HTR-8/SVneo (cell line): ENCODE measurements at places on chromosomes 2 and 18.
A peak's percentile ranks its signal among the peaks of the same experiment; 100 is the strongest.

GRCh38 chr2:198165289-198165688 is 360.9 kb downstream of the PLCL1 start:
- no peak for DNase-seq

- no peak for DNase-seq
Observed at GRCh38 chr2:235066490-235066889, 114.7 kb downstream of the SH3BP4 start.

GRCh38 chr2:130836501-130837174 is at the start of gene ARHGEF4:
Gene ARHGEF4, plus strand, starts transcription at chr2:130836914. Its CDS starts 40 bp downstream, at chr2:130836954.
- peak; percentile 62 for DNase-seq

DNA sequence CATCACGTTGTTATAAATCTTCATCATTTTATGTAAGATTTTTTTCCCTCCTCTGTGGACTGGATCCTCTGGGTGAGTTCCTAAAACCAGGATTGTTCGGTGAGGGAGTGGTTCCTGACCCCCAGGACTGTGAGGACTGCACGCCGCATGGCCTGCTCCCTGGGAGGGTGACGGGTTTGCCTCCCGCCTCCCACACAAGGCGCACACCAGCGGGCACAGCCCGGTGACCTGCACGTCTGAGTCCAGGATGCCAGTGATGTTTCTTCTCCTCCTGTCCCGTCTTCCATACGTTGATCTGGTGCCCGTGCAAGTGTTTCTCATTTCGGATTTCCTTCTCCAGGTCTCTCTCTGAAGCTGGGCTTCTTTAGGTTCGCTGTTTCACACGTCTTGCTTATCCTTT is 27.1 kb downstream of the CTDP1 start:
- no peak for DNase-seq

DNA sequence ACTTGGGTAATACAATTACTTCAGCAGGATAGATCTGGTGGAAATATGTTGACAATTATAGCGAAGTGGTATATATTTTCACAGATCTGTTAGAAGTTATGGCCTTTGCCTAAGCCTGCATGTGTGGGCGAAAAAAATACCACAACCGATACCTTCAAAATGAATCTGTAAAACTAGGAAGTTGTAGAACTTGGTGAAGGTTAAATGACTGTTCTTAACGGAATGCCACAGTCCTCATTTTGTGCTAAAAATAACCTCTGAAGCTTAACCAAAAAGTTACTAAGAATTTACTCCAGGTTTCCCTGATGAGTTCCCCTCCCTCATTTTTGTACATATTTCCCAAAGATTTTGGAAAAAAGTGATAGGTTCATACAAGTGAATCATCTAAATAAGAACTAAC is 550.7 kb downstream of the THSD7B start:
- no peak for DNase-seq

GRCh38 chr2:95149397-95149984 is 10.2 kb downstream of the ZNF514 start:
- no peak for DNase-seq

DNA sequence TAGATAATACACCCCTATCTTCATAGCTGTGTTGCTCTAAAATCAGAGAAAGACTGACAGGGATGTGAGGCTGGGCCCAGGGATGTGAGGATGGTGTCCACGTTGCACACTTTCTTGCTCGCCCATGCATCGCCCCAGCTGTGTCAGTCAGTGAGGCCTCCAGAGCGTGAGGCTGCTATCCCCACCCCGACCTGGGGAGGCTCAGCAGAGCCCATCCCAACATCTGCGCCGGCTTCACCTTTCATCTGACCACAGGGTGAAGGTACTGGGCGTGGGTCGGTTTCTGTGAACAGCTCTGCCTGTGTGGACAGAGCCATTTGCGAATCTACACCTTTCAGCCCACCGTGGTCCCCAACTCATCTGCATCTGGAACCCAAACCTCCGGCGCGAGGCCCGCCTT is 255.7 kb downstream of the HDAC4 start:
- no peak for DNase-seq

GRCh38 chr2:239594019-239594771 is 193.4 kb upstream of the HDAC4 start:
- no peak for DNase-seq

GRCh38 chr2:190837420-190837819 is 43.2 kb upstream of the GLS start:
- DNase-seq, result no peak

GRCh38 chr2:164287056-164287455 is 334.2 kb downstream of the GRB14 start:
- no peak for DNase-seq

GRCh38 chr2:11438555-11439080 is 27.3 kb downstream of the E2F6 start:
- DNase-seq, result no peak
